Adipocyte (in vitro differentiated cells): ENCODE measurements at places on chromosomes 16 and 17.

DNA sequence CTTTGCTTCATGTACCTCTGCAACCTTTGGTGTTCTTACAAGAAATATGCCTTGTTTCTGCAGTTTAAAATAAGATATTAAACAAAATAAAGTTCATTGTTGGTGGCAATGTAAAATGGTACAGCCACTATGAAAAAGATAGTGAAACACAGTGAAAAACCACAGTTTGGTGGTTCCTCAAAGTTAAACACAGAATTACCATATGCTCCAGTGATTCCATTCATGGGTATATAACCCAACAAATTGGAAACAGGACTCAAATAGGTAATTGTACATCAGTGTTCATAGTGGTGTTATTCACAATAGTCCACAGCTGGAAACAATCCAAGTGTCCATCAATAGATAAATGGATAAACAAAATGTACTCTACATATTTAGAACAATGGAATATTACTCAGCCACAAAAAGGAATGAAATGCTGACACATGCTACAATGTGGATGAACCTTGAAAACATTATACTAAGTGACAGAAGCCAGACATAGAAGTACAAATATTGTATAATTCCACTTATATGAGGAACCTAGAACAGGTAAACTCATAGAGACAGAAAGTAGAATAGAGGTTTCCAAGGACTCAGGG is 49.2 kb downstream of the CUEDC1 start:
- no peak for DNase-seq

- DNase-seq = no peak
Observed at GRCh38 chr17:71482625-71483024, 638.2 kb upstream of the SOX9 start.

- DNase-seq = no peak
Observed at GRCh38 chr17:63314761-63315160, 131.3 kb downstream of the CYB561 start.

DNA sequence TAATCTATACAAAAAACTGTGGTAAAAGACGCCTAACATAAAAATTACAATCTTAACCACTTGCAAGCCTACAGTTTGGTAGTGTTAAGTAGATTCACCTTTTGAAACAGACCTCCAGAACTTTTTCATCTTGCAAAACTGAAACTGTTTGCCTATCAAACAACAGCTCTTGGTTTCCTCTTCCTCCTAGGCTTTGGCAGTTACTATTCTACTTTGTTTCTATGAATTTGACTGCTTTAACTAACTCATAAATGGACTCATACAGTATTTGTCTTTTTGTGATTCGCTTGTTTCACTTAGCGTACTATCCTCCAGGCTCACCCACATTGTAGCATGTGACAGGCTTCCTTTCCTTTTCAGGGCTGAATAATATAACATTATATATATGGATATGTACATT is 97.0 kb downstream of the PRKCA start:
- no peak for DNase-seq

DNA sequence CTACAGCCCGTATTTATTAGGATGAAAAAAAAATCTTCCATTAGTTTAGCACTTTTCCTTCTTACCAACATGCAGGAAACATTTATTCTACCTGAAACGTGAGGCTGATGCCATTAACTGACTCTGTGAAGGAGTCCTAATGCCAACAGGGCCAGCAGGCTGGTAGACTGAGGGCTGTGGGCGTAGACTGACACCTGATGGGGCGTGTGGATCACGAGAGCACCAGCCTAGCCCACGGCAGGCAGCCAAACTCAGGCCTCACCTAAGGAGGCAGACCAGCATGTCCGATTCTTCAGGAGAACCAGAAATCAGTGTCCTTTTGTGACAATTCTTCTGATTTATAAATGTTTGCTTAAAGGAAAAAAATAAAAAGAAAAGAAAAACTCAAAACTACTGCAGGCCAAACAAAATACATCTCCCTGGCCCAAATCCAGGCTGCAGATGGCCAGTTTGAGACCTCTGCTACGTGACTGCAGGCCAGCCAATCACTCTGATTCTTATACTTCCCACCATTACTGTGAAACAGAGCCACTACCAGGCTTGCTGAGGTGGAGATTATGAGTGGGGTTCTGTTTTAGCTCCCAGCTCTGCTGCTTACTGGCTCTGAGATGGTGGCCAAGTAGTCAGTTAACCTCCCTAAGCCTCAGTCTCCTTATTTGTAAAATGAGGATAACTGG is 66.5 kb downstream of the GNAO1 start:
- no peak for DNase-seq

- no peak for DNase-seq
Observed at GRCh38 chr16:50588276-50588675, 40.1 kb downstream of the NKD1 start.

DNA sequence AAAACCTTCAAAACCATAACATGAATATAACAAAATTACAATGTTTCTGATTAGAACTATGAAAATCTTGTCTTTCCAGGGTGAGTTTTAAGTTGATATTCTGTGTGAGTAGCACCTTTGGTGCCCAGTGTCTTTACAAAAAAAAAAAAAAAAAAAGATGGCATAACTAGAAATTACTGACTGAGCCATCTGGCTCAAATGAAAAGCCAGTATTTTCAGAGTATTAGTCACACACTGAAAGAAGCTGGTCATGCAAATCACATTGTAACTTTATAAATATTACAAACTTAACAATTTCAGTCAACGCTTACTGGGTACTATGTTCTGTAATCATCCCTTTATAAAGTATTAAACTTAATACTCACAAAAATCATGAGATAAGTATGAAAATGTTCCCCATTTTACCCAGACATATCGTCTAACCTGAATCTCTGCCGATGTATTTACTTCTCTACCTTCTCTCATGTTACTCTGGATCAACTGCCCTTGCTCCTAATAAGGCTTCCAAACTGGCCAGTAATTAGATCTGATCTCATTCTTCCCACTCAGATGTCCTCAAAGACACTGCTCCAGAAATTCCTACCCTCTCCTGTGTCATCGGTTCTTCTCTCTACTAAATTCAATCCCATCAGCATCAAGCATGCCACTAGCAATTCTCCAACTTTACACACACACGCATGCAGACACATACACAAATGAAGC is 25.4 kb downstream of the UBE2G1 start:
- peak; percentile 25 for DNase-seq

DNA sequence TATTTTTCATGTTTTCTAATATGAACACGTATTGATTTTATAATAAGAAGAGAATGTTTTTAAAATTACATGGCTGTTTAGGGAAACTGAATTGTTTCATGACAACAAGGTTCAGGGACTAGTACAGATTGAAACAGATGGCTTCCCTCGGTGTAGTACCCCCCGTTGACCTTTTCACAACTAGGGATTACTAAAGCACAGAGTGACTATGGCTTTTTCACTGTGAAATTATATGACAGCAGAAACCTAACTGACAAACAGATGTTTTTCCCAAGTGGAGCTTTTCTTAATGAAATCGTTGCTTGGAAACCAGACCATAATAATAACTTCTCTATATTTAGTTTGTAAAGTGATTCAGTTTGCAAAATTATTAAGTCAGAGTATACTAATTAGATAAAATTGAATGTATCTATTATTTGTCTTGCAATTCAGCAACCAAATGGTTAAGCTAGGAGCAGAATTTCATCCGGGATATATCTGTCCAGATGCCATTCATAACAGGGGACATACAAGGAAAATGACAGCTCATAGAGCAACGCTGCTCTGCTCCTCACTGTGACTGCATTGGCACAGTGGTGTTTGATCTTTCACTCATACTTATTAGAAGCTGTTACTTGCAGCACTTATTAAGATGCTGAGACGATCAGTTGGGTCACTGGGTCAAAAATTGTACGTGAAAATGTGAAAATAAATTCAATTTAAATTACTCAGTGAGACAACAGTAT is 111.7 kb downstream of the TANGO6 start:
- DNase-seq = no peak

GRCh38 chr16:48113471-48113870 is 42.3 kb downstream of the ABCC12 start:
- DNase-seq = no peak

DNA sequence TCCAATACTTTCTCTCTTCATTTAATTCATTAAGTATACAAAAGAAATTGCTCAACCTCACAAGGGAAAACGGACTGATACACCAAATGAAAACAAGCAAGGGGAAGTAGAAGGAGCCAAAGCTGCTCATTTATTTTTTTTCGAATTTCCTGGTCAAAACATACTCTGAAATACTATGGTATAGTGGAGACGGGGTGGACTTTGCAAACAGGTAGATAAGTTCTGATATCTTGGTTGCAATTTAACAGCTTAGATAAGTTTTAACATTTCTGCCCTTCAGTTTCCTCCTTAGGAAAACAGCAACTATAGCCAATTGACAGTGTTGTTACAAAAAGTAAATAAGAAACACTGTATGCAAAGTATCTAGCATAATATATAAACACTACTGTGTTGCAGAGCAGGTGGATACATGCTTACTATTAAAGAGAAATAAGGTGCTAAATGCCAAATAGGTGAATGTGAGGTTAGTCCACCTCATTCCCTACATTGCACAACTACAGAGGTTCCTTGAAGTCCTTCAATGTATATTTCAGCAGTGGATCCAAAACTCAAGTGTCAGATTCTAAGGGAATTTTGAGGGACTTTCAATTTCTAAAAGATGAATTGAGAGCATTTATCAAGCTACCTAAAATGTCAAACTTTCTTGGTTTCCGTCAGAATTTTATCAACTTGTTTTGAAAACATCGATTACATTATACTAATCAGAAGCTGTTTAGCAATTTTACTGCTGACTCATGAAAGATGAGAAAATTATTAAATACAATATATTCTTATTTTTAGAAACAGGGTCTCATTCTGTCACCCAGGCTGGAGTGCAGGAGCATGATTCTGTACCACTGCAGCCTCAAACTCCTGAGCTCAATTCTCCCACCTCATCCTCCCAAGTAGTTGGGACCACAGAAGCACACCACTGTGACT is 11.0 kb downstream of the CCDC47 start:
- no peak for DNase-seq

GRCh38 chr16:25109643-25110042 is 1.9 kb upstream of the LCMT1 start:
- DNase-seq = peak; percentile 78

- DNase-seq = peak; percentile 68
Observed at GRCh38 chr16:88533381-88533917, 36.8 kb upstream of the ZC3H18 start.

DNA sequence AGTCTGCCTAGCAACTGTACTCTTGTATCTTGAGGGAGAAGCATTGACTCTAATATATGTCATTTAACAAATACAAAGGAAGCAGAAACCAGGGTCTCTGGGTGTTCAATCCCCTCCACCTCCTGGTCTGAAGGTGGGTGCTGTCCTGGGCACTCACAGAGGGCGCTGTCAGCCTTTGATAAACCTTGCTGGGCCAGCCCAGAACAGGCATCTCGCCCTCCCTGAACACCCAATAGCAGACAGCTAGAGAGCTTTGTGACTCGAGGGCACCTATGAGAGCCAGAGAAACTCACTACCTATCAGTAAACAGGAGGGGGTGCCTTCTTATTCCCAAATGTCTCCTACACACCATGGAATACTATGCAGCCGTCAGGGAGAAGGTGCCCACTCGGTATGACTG is 6.4 kb upstream of the PIPOX start:
- no peak for DNase-seq

GRCh38 chr17:68697850-68698361 is 96.7 kb upstream of the FAM20A start:
- DNase-seq = peak; percentile 88

- DNase-seq = no peak
Observed at GRCh38 chr17:1555651-1556471, 6.7 kb downstream of the PITPNA start.

DNA sequence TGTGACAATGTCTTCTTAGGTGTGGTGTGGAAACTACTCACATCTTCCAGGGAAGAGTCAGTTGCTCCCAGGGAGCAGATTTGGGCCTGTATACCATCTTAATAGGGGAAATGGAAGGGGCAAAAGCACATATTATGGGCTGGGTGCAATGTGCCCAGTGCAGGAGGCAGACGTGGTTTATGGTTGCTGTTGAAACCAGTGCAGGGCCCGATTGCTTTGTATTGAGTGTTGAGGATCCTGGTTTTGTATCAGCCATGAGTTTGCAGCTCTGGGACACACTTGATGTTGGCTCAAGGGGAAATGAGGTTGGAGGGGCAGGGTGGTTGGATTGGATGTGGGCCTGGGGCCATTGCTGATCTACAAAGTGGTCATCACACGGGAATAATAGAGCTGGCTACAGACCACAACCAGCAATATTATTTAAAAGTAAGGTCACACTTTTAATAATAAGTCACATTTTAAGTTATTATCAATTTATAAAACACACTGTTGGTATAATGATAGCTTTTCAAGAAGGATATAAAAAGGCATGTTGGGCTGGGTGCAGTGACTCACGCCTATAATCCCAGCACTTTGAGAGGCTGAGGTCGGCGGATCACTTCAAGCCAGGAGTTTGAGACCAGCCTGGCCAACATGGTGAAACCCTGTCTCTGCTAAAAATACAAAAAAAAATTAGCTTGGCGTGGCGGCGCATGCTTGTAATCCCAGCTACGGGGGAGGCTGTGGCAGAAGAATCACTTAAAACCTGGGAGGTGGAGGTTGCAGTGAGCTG is 302.4 kb downstream of the SEC14L1 start:
- DNase-seq = no peak

- no peak for DNase-seq
Observed at GRCh38 chr17:33241390-33241789, 51.7 kb downstream of the ASIC2 start.

DNA sequence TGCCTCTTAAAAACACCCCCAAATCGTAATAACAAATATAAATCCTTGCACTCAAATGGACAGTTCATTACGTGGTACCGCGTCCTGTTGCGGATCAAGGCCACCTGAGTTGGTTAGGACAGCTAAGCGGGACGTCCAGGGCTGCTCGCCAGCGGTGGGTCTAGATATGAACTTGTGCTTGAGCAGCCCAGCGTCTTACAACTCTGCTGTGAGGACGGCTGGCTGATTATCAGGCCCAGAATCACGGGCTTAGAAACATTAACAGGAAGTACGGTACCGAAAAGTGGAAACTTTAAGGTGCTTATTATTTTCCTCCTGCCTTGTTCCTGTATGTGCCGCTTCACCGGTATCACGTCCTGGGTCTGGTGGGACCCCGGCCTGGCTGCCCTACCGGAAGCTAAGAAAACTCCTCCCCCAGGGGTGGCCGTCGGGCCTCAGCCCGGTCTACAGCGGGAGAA is 832 bp upstream of the SRRM2 start:
- DNase-seq = no peak
